ENCODE measurements at places on chromosomes 3 and 15.

DNA sequence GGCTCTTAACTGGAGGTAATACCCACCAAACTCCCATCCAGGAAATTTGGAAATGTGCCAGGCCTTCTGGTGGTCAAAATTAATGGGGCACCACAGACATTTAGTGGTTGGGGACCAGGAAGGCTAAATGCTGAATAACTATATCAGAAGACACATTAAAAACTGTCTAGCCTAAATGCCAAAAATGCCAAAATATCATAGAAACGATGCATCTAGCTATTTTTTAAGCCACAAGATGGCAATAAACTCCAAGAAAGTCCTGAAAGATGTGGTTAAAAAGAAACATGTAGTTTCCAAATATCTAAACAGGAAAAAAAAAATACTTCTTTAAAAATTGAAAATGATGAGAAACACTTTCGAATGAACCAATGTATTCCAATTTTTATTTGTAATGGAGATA is 19.9 kb downstream of the CCDC14 start:
- DNase-seq: no peak

GRCh38 chr3:191328962-191329653 is at the start of gene CCDC50:
TSS of gene CCDC50 (plus strand) at chr3:191329394. CDS start at chr3:191329675, 281 bp downstream.
- DNase-seq: peak; percentile 49

GRCh38 chr15:40843261-40843884 is 475 bp upstream of the SPINT1 start:
- no peak for DNase-seq

DNA sequence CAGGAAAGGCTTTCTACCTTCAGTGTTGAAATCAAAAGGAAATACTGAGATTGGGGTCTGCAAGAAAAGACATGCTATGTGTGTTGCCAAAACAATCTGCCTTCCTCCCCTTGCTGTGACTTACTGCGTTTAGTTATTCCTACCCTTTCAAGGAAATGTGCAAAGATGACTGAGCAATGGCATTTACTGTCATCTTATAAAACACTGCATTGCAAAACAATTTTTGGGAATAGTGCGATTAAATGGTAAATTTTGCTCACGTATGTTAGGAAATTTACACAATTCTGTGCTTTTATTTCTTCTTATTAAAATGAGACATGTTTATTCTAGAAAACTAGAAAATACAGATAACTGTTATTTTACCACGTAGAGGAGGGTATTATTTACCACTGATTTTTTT is 45.8 kb downstream of the PDE8A start:
- DNase-seq: no peak

GRCh38 chr3:9781551-9781950 is 10.7 kb downstream of the TADA3 start:
- no peak for DNase-seq

DNA sequence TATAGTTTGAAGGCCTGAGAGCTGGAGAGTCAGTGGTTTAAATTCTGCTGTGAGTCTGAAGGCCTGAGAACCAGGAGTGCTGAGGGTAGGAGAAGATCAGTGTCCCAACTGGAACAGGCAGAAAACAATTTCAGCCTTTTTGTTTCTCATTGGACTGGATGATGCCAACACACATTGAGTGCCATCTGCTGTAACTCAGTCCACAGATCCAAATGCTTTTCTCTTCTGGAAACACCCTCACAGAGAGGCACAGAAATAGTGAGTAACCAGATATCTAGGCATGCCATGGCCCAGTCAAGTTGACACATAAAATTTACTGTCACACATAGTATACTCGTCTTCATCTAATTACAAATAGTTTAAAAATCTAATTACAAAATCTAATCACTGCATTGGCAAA is 100.8 kb downstream of the NEO1 start:
- no peak for DNase-seq
